ENCODE measurements at places on chromosomes 6 and 20.
A peak's percentile ranks its signal among the peaks of the same experiment; 100 is the strongest.

DNA sequence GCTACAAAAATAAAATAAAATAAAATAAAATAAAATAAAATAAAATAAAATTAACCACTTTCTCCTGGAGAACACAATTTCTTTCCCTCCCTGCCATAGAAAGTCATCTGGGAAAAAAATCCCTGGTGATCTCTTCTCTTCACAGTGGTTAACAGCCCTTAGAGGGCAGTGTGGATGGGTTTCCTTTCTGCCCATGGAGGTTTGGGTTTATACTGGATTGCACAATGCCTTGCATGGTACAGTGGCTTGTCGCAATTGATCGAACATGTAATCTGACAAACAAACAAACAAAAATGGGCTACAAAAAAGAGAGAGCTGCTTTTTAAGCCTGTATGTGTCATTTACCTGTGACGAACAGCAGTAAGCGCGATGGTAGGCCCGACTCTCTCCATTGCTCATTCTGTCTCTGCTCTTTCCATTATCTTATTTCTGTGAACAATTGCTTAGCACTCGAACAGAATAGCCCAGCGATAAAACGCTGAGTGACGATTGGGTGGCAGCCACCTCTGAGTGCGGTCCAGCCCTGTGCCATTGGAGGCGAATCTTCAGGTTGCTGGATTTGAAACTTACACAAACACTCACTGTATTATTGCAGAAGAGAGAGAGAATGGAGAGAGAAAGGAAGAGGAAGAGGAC lies 166.1 kb downstream of the CD83 start:
- no peak for DNase-seq

- no peak for DNase-seq
Measured at GRCh38 chr6:145491126-145491525, 244.2 kb downstream of the EPM2A start.

- DNase-seq: no peak
Measured at GRCh38 chr6:129419324-129419723, 290.7 kb downstream of the ARHGAP18 start.

DNA sequence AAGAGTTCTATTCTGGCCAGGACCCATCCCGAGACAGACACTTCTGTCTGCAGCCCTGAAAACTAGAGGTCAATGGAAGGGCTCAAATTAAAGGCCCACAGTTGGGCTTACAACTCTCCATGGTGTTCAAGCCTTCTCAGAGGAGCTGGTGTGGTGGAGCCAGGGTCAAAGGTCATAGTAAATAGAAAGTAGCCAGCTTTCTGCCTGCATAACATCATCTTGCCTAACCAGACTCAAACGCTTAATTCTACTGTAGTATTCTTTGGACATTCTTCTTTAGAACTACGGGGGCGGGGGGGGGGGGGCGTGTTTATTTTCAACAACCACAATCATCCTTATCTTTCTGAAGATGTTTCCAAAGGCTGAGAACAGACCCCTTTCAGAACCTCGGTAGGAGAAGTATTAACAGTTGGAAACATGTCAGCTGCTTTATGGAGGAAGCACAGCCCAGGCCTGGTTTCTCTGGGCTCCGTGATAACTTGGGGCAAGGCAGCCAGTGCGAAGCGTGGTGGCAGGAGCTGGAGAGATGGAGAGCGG lies 1.5 kb upstream of the RREB1 start:
- DNase-seq: no peak

DNA sequence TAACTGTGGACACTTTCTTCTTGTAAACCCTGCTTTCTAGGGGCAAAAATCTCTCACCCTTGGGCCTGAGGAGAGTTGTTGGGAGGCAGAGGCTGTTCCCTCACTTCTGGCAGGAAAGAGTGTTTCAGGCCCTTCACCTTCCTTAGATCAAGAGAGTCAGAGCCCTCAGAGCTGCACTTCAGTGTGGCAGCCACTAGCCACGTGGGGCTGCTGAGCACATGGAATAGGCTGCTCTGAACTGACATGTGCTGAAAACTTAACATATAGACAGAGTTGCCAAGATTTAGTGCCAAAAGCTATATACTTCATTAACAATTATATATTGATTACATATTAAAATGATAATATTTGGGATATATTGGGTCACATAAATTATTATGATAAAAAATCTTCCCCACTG lies 4.4 kb upstream of the LMBRD1 start:
- DNase-seq: no peak

DNA sequence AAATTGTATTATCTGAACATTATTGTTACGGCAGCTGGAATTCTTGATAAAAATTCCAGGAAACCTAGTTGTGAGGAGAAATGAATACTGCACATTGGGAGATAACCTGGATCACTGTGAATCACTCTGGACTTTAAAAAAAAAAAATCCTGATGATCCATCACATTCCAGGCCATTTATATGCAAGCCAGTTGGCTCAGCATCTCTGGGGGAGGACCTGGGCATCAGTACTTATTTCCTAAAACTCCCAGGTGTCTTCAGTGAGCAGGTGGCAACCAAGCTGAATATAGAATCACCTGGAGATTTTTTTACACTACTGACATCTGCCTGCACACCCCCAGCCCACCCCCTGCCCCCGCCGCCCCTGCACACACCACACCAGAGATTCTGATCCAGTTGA lies 39.1 kb upstream of the SIRT5 start:
- no peak for DNase-seq

- no peak for DNase-seq
Measured at GRCh38 chr6:154039231-154039842, at the start of gene OPRM1. Gene OPRM1, plus strand, starts transcription at chr6:154039240. Its CDS starts 305 bp downstream, at chr6:154039545.

GRCh38 chr6:54614499-54615195 lies 231.9 kb upstream of the FAM83B start:
- no peak for DNase-seq

GRCh38 chr20:8361006-8361652 lies 229.1 kb downstream of the PLCB1 start:
- no peak for DNase-seq

GRCh38 chr6:14117158-14118090 lies at the start of gene CD83:
Gene CD83, plus strand, starts transcription at chr6:14117772. Its CDS starts 40 bp downstream, at chr6:14117812.
- peak; percentile 75 for DNase-seq

- DNase-seq: no peak
Measured at GRCh38 chr20:10709916-10710315, 36.1 kb upstream of the JAG1 start.

DNA sequence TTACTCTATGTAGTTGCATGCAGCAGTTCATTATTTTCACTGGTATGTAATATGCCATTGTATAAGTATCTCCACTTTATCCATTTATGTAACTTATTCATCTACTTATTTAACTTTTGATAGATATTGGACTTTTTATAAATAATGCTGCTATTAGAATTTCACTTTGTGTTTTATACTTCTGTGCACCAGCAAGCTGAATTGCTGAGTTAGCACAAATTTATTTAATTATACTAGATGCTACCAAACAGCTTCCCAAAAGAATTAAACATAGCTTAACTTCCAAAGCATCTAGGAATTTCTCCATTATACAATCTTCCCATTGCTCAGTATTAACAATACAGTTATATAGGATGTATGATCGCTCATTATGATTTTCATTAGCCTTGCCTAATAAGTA lies 308.0 kb upstream of the FKBP1C start:
- DNase-seq: no peak

DNA sequence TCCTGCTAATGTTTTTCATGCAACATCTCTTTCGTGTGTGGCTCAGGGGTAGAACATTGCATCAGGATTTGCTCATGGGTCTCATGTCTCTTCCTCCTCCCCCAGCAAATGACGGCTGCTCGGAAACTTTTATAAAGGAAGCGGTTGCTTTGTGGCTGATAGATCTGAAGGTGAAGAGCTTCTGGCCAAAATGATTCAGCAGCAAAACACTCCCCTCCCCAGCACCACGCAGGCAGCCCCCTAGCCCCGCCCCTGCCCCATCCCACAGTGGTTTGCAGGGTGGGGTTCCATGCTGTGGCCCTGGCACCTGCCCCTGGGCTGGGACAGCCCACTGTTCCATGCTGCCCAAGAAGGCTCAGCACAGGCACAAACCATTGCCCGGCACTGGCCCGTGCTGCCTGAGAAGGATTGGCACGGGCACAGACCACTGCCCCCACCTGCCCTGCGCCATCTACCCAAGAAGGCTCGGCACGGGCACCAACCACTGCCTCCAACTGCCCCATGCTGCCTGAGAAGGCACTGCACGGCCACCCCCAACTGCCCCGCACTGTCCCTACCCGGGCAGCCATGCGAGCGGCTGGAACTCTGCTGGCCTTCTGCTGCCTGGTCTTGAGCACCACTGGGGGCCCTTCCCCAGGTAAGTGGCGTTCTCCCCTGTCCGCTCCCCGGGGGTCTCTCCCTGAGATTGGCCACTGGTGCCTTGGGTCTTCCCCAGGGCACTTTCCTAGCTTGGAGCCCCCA lies at the start of gene CST7:
Gene CST7 (plus strand): TSS at position 331 of the 741 bp plus-strand sequence. CDS start 237 bp downstream, at position 568.
- DNase-seq: peak; percentile 52

- DNase-seq: no peak
Measured at GRCh38 chr6:163170294-163170883, 244.1 kb upstream of the QKI start.

DNA sequence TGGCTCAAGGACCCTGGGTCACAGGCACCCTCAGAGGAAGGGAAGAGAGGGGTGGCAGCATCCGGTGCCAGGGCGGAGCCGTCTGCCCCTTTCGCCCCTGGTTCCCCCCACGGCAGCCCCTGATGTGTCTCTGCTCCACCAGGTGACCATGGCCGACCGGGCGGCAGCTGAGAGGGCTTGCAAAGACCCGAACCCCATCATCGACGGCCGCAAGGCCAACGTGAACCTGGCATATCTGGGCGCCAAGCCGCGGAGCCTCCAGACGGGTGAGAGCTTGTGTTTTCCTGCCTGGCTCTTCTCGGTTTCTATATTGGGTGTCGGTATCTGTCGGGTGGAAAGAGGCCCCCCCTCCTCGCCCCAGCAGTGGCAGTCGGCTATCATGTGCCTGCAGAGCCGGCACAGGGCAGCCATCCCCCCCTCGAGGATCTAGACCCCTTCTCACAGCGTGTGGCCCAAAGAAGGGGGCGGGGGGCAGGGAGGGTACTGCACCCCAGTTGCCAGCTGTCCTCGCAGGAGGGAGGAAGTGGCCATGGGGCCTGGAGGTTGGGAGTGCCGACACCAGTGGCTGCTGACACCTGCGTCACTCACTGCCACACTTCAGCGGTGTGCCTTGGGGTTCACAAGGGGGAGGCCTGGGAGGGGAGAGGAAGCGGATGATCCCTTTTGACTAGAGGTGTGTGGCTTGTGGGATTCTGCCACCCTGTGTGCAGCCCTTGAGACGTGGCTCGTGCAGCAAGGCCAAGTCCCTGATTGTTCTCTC lies 1.5 kb downstream of the RBM38 start:
- DNase-seq: peak; percentile 41

DNA sequence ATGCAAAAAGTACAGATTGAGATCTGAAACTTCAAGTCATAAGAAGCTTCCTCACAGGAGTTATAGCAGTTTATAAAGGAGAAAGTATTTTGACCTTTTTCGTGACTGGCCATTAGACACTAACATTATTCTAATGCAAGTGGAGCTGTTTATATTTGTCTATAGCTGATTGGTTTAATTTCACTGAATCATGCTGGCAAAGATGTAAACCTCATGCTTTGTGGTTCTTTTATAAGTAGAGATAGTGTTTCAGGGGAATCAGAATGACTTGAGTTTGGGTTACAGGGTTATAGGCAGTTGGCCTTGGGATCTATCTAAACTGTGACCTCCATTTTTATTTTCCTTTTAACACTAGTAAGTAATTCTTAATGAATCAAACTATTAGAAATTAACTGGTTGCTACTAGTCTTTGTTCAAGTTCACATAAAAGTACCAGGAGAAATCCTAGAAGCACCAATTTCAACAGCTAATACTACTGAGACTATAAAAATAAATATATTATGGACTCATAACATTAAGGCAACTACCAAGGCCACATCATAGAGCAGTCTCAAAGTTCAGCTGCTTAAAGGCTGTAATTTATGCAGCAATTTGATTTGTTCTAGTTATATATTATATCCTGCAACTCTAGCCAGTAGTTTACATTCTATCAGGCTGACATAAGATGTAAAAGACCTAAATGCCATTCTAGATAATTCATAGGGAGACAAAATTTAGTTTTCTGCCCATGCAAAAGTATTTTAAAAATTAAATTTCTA lies 94.0 kb downstream of the RNGTT start:
- no peak for DNase-seq

- DNase-seq: peak; percentile 19
Measured at GRCh38 chr20:1299522-1299921, 29.4 kb downstream of the SDCBP2 start.

GRCh38 chr6:128350416-128351254 lies 169.8 kb downstream of the PTPRK start:
- DNase-seq: no peak

DNA sequence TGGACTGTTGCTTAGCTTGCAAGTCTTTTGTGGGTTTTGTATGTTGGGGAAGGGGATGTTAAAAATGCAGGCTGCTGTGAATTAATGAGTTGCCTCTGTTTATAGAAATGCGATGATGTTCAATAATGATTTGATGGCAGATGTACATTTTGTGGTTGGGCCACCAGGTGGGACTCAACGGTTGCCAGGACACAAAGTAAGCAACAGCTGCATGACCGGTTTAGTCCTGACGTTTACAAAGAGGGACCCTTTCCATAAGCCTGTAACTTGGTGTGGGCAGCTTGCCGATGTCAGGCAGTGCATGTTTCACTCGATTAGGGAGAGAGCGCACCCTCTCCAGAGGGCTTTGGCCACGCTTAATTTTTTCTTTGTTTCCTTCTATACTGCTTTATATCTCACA lies 1.3 kb downstream of the BTBD3 start:
- DNase-seq: no peak

DNA sequence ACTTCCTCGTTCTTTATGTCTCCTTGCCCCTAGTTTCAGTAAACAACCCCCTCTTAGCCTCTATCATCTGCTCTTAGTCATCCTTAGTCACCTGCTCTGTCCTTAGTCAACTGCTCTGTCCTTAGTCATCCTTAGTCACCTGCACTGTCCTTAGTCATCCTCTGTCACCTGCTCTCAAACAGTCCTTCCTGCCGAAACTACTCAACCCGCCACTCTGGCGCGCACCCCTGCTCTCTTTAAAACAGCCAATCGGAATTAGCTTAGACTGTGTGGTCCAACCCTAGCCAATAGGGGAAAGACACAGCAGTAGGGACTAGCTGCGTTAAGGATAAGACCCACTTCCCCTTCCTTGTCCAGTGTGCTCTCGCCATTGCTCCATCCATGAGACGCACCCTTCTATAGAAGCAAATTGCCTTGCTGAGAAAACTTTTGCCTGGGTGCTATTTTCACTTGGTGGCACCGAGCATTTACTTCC lies 73.9 kb downstream of the BACH2 start:
- DNase-seq: no peak

Data from stimulated activated CD4-positive, alpha-beta T cell treated with anti-CD3 and anti-CD28 coated beads, Interleukin-1b, Interleukin-23, amount 100 ng/mL, for 1 hour (primary cell).